Adrenal gland (tissue), 19 donors: ENCODE measurements at places on chromosomes 3 and 15. TPM values are rescaled to one million over a fixed set of nuclear protein-coding genes. Genes with fewer than 3 reads are reported as not detected.

GOLGA6D gene
- polyA plus RNA-seq: not detected

DNA sequence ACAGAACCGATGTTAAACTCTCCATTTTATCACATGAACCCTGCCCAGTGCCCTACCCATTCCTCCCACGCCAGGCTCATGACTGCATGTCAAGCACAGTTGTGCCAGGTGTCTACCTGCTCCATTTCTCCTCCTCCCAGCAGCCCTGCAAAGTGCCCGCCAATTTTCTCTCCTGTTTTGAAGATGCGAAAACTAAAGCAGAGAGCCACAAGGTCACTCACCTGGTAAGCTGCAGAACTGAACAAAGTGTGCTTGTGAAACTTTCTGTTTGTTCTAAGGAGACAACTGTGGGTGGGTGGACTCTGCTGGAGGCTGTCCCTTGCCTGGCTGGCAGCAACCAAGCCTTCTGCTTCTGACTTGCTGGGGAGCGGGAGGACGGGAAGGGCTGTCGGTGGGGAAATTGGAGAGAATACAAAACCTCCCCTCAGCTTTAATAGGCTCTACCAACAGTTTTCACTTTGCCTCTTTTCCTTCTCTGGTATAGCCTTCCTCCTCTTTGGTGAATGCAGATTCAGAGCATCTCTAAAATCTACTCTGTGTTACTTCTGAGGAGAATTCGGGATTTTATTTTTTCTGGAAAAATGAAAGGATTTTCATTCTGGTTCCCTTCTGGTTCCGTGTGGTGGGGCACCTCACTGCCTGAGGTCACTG is 23.0 kb downstream of the LIMD1 start:
- no peaks in the 10 kb centered on the region for H3K27me3 ChIP-seq
- H3K4me1 ChIP-seq: no peaks in the 10 kb centered on the region
- H3K27ac ChIP-seq: no peak overlapping the region
- no peak for DNase-seq

DGKG gene
- polyA plus RNA-seq: 40.3 TPM

- no peaks in the 10 kb centered on the region for H3K36me3 ChIP-seq
- no peaks in the 10 kb centered on the region for H3K4me1 ChIP-seq
- no peak overlapping the region for H3K27ac ChIP-seq
- no peaks in the 10 kb centered on the region for H3K27me3 ChIP-seq
- DNase-seq: no peak
Measured at GRCh38 chr3:190346541-190346940, 24.3 kb upstream of the CLDN1 start.

DNA sequence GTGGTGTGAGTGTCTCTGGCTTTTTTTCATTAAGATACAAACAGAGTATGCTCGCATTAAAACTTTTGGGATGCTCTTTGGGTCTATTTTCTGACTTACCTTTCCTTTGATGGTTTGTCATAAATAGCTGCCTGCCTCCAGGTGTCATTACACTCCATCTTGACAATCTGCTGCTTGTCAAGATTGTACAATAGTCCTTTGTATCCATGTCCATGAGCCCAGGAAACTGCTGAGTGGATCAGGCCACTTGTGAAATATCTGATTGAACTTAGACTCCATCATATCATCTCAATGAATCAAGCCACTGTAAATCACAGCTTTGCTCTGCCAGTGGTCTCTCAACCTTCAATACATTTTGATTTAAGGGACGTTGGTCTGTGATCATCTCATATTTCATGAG is 135.2 kb downstream of the ECT2 start:
- DNase-seq: no peak
- H3K27ac ChIP-seq: no peak overlapping the region
- no peaks in the 10 kb centered on the region for H3K36me3 ChIP-seq
- H3K27me3 ChIP-seq: no peaks in the 10 kb centered on the region
- H3K4me1 ChIP-seq: no peaks in the 10 kb centered on the region

SERINC4 gene
- 0.30 TPM for polyA plus RNA-seq

TIMP4 gene
- 6.3 TPM for polyA plus RNA-seq

KLF13 gene
- polyA plus RNA-seq: 33.5 TPM

DNA sequence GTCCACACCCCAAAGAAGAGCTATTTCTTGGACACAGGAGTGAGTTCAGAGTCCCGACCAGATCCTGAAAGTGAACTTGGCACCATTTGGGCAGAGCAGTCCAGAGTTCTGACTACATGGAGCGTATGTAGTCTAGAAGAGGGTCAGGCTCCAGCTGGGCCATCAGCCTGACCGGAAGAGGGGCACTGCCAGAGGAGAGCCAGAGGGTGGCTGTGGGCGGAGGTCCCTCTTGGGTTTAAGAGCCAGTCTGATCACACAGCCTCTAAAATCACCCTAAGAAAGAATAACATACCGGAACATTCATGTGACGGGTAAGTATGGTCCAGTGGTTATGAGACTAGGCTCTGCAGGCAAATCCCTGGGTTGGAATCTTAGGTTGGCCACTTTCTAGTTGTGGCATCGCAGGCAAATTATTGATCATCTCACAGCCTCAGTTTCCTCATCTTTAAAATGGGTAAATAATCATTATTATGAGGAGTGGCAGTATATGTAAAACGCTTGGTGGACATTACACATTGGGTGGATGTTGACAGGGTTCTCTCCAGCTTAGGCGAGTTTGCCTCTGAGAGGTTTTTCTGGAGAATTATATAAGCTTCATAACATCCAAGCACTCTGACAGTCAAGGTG is 2.1 kb upstream of the RAP2B start:
- H3K36me3 ChIP-seq: no peaks in the 10 kb centered on the region
- no peaks in the 10 kb centered on the region for H3K27me3 ChIP-seq
- peak overlapping the region; percentile 57 for H3K4me3 ChIP-seq
- H3K27ac ChIP-seq: peak overlapping the region; percentile 86

DNA sequence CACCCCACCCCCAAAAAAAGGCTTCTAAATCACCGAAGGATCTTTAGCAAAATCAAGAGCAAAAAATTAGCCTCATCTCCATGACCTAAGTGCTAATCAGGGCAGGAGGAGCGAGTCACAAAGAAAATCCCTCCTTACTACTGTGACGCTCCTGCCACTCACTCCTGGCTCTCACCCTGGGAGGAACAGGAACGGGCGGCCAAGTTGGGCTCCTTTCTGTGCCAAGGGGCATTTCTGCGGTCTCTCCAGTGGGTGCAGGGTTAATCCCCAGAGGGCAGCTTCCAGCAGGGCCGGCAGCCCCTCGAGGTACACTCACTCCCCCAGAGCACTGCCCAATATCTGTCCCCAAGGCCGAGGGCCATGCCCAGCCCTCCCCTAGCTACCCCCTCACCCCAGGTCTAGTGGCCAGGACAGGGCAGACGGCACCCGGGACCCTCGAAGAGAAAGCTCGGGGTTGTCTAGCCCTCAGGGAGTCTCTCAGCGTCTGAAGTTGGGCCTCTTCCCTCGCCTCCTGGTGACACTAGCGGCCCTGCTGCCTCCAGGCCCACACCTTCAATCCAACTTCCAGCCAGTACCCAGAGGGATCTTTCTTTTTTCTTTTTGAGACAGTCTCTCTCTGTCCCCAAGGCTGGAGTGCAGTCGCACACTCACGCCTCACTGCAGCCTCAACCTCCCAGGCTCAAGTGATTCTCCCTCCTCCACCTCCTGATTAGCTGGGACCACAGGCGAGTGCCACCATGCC is 706 bp downstream of the CAV3 start:
- no peak overlapping the region for H3K27ac ChIP-seq
- no peak overlapping the region for H3K4me3 ChIP-seq
- H3K4me1 ChIP-seq: no peaks in the 10 kb centered on the region

- no peak overlapping the region for H3K27ac ChIP-seq
- peak; percentile 50 for DNase-seq
- H3K4me1 ChIP-seq: peaks cover 8% of the 10 kb centered on the region
- no peak overlapping the region for H3K4me3 ChIP-seq
Measured at GRCh38 chr3:51434746-51435327, 43.8 kb downstream of the RBM15B start.

GRCh38 chr15:39188314-39188713 is 392.6 kb upstream of the THBS1 start:
- no peaks in the 10 kb centered on the region for H3K4me1 ChIP-seq
- H3K4me3 ChIP-seq: no peak overlapping the region
- H3K27ac ChIP-seq: no peak overlapping the region

CFAP92 gene
- polyA plus RNA-seq: 0.48 TPM

DNA sequence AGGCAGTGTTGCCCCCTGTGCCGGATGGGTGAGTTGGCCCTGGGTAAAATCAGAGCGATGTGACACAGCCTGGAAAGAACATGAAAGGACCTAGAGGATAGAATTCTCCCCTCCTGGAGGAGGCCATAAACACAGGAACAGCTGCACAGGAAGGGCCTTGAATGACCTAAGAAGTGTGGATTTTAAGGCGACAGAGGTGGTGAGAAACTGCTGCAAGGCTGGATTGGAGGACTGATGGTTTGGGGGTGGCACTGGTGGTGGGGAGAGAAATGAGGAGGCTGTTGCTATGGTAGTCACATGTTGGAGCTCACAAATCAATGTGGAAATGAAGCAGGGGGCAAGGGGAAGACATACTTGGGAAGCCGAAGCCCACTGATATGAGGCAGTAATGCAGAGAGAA is 13.8 kb downstream of the XIRP1 start:
- no peaks in the 10 kb centered on the region for H3K36me3 ChIP-seq
- H3K27me3 ChIP-seq: no peaks in the 10 kb centered on the region
- peak overlapping the region; percentile 77 for H3K27ac ChIP-seq
- H3K4me1 ChIP-seq: peaks cover 33% of the 10 kb centered on the region

DNA sequence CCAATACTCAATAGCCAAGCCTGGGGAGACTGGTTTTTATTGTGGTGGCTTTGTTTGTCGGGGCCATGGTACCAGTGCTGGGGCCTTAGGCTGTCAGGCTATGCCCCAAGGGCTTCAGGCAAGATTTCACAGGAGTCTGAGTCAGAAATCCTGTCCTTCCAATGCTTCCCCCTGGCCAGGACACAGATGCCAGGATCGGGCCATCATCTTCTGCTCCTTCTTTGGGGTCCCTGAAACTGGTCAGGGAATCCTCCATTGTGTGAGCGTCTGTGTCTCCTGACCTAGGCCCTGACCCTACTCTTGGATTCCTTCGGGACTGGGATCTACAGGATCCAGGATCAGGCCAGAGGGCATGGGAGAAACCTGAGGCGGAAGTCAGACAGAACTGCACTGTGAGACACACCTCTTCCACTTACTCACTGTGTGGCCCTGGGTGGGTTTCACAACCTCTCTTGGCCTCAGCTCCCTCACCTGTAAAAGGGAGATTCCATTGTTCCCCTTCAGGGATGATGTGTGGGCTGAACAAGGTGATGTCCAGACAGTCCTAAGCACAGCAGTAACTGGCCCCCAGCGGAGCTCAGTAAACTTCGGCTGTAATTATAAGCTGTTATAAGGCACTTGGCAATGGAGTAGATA is 292.7 kb downstream of the UACA start:
- H3K4me1 ChIP-seq: no peaks in the 10 kb centered on the region
- no peaks in the 10 kb centered on the region for H3K27me3 ChIP-seq
- H3K36me3 ChIP-seq: no peaks in the 10 kb centered on the region
- DNase-seq: no peak
- no peak overlapping the region for H3K4me3 ChIP-seq

- no peaks in the 10 kb centered on the region for H3K4me1 ChIP-seq
- no peak for DNase-seq
- no peak overlapping the region for H3K27ac ChIP-seq
- no peaks in the 10 kb centered on the region for H3K36me3 ChIP-seq
- no peak overlapping the region for H3K4me3 ChIP-seq
- no peaks in the 10 kb centered on the region for H3K27me3 ChIP-seq
Measured at GRCh38 chr3:46138581-46138980, 69.5 kb downstream of the CCR1 start.

DNA sequence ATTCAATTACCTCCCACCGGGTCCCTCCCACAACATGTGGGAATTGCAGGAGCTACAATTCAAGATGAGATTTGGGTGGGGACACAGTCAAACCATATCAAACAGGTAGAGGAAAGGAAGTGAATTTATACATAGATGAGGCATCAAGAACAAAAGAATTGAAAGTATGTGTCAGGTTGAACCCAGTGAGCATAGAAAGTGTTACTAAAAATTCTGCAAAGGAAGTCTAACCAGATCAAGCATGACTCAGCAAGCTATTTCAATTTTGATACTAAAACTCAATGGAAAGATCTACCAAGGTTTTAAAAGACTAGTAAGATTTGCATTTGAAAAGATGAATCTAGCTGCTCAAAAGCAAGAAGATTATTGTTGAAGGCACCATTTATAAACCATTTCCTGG is 323.0 kb downstream of the ROBO2 start:
- H3K27ac ChIP-seq: no peak overlapping the region
- H3K4me3 ChIP-seq: no peak overlapping the region
- H3K4me1 ChIP-seq: no peaks in the 10 kb centered on the region

- H3K4me1 ChIP-seq: peaks cover 41% of the 10 kb centered on the region
- no peaks in the 10 kb centered on the region for H3K36me3 ChIP-seq
- peak; percentile 25 for DNase-seq
- H3K4me3 ChIP-seq: peak overlapping the region; percentile 97
- peak overlapping the region; percentile 97 for H3K27ac ChIP-seq
- H3K27me3 ChIP-seq: no peaks in the 10 kb centered on the region
Measured at GRCh38 chr15:68816795-68817303, 3.8 kb downstream of the ANP32A start.

DNAH12 gene
- polyA plus RNA-seq: 1.4 TPM

DNA sequence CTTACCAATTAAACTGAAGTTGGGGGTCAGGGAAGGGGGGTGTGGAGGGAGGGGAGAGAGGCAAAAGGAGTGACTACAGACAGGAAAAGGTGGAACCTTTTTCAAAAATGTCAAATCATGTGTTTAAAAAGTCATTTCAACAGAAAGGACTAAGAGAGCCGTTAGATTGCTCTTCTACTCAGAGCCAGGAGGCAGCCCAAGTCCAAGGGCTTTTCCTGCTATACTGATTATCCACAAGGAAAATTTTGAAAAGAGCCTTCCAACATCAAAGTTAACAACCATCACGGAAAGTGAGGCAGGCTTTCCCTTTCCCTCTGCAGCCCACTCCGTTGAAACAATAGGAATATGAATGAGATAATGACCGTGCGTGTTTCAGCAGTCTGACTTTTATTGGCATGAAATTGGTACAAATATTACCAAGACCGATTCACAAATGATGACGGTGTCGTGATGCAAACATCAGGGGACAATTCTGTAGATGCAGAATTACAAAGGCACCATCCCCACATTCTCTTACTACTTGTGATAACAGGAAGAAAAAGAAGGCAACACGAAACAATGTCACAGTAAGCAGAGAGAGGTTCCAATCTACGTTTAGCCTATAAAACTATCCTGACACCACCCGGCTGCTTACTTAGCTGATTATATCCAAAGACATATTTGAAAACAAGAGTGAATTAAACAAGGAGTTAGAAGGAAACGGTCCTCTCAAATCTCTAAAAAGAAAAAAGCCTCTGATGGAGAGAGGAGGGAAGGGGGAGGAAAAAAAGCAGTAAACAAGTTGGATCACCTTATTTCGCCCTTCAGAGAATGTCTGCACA is 453.7 kb downstream of the FOXP1 start:
- DNase-seq: peak; percentile 25
- peaks cover 36% of the 10 kb centered on the region for H3K4me1 ChIP-seq
- H3K27ac ChIP-seq: peak overlapping the region; percentile 72
- H3K36me3 ChIP-seq: no peaks in the 10 kb centered on the region
- peak overlapping the region; percentile 51 for H3K4me3 ChIP-seq

SMAD3 gene
- 7.2 TPM for polyA plus RNA-seq

- H3K36me3 ChIP-seq: no peaks in the 10 kb centered on the region
- no peak overlapping the region for H3K27ac ChIP-seq
- H3K27me3 ChIP-seq: no peaks in the 10 kb centered on the region
- no peak overlapping the region for H3K4me3 ChIP-seq
- peak; percentile 54 for DNase-seq
- peaks cover 21% of the 10 kb centered on the region for H3K4me1 ChIP-seq
Measured at GRCh38 chr3:45670991-45671390, 18.2 kb upstream of the SACM1L start.
